ENCODE measurements at places on chromosomes 2 and 18.

- DNase-seq, result no peak
Measured at GRCh38 chr2:215618145-215618544, 182.3 kb upstream of the FN1 start.

GRCh38 chr18:62953663-62954062 is 238.3 kb downstream of the PHLPP1 start:
- no peak for DNase-seq

DNA sequence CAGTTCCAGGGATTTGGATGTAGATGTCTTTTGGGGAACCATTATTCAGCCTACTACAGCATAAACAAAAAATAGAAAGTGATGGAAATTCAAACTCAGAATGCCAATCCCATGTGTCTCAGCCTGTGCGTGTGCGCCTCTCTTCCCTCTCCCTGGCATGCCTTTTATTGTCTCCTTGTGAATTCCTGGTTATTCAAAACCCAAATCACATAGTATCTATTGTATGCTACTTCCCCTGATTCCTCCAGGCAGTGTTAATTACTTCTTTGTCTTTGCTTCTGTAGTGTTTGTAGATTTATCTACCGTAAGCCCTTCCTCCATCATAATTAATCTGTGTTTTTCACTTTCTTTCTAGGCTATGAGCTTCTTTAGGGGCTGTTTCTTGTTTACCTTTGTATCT is 38.9 kb downstream of the RHBDD1 start:
- DNase-seq, result no peak

- DNase-seq, result no peak
Measured at GRCh38 chr2:16466133-16466820, 199.4 kb downstream of the CYRIA start.

DNA sequence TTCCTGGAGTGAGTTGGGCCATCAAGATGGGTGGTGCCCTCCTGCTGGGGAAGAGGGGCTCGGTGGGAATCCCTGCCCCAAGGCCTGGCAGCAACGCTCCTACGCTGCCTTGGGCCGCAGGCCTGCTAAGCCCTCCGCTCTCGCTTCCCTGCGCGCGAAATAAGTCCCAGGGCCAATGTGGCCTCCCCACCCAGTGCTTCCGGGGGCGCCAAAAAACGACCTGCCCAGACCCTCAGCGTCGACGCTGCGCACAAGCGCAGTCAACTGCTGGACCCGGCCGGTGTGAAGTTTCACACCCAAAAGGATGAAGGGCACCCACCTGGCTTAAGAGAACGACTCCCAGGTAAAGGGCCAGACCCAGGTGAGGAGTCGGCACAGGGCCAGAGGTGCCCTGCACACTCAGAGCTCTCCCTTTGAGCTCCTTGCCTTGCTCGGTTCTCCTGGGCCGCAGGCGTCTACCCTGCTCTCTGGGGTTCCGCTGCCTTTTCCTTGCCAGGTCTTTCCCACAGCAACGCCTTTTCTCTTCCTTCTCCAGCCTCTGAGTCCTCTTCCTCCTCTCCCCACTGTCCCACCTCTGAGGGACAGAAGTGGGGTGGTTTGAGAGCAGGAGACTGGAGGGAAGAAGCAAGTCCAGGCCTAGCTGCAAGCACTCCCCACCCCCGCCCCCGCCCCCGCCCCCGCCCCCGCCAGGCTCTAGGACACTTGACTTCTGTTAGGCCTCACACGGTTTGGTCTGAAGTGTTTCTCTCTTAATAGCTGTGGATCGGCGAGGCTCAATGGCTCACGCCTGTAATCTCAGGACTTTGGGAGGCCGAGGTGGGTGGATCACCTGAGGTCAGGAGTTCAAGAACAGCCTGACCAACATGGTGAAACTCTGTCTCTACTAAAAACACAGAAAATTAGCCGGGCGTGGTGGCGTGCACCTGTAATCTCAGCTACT is at the start of gene DNAJC5G:
Gene DNAJC5G, plus strand, starts transcription at position 223 of the 940 bp plus-strand sequence. CDS start 1,296 bp downstream, outside the sequence.
- DNase-seq, result no peak

- DNase-seq, result no peak
Measured at GRCh38 chr2:41647468-41648050, 400.3 kb upstream of the PKDCC start.

- DNase-seq, result no peak
Measured at GRCh38 chr18:78801011-78801410, 178.6 kb upstream of the SALL3 start.

GRCh38 chr2:145221516-145221915 is 701.6 kb upstream of the ZEB2 start:
- DNase-seq, result no peak

DNA sequence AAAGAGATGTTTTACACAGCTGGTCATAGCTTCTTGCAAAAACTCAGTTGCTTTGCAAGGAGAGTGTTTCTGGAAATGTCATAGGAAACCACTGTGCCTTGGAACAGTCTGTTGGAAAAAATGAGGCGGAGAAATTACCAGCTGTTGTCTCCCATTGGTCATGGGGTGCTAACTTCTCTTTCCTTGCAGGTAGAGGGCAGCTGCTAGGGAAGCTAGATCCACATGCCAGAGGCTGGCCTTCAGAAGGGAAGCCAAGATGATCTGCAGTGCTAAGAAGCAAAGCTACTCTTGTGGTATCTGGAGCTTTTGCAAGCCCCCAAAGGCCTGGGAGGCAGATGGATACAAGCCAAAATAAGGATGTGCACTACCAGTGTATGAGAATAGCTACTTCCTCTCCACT is 34.8 kb upstream of the LAMA1 start:
- no peak for DNase-seq

DNA sequence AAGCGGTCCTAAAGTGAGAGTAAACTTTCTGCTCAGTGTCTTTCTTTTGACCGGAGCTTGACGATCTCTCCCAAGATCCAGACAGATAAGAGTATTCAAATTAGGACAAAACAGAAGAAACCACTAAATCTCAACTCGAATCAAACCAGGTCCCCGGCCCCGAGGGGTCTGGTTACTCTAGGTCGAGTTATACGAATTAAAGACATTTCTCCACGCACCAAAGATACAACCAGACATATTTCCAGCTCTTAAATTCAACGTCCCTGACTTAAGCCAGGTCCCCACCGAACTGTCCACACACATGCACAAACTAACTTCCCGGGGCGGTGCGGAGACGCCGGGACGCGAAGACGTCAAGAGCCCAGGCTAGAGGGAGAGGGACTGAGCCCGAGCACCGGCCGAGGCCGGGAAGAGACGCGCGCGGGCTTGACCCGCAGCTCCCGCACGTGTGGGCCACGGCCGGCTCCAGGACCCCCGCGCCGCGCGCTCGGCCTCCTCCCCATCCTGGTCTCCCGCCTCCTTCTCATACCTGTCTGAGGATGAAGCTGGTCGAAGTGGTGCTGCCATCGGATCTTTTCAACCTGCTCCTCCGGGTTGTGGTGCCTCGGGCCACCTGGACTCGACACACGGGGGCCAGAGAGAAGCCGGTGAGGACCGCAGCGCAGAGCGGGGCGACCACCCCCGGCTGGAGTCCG is 896 bp downstream of the CACNB4 start:
- no peak for DNase-seq

- DNase-seq, result no peak
Measured at GRCh38 chr2:181304011-181304844, 153.0 kb upstream of the ITGA4 start.

DNA sequence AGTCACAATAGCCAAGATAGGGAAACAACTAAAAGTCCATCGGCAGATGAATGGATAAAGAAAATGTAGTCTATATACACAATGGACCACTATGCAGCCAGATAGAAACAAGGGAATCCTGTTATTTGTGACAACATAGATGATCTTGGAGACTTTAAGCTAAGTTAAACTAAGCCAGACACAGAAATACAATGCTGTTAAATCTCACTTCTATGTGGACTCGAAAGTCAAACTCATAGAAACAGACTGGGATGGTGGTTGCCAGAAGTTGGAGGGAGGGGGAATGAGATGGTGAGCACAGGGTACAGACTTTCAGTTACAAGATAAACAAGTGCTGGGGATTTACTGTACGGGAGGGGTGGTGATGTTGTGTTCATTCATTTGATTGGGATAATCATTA is 5.4 kb upstream of the CNDP1 start:
- no peak for DNase-seq

GRCh38 chr2:33084433-33084832 is 137.7 kb downstream of the LTBP1 start:
- no peak for DNase-seq

GRCh38 chr2:196925768-196926561 is 542 bp downstream of the PGAP1 start:
- DNase-seq, result peak; percentile 35

GRCh38 chr2:60861736-60862135 is 19.6 kb upstream of the REL start:
- DNase-seq, result no peak

GRCh38 chr2:160910681-160911080 is 249.5 kb upstream of the TANK start:
- no peak for DNase-seq

DNA sequence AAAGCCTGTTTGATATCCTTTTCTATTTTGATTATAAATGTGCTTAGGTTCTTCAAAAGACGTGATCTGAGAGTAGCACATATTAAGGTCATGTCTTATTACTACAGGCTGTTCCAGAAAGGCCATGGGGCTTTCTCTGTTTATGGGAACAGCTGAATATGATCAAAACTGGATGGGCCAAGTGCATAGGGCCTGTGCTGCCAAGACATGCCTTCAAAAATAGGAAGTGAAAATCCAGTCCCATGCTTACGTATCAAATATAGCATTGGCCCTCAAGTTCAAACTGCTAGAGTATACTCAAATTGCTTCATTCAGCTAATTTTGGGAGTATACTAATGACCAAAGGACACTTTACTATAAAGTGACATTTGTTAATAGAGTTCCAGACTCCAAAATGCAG is 24.1 kb downstream of the SLC25A52 start:
- no peak for DNase-seq

DNA sequence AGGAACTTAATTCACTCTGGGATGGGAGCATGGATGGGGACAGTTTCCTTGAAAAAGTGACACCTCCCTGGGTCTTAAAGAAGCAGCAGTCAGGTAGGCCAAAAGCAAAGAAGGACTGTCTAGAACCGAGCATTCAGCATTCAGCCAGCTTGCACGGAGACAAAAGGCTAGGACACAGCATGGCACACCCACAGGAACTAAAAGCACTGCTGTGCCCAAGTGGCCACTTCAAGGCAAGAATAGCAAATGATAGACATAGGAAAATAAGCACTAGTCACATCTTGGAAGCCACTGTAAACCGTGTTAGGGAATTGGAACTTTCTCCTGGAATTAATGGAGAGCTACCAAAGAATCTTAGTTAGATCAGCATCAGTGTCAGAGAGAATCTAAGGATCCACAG is 47.0 kb downstream of the LRP2 start:
- DNase-seq, result no peak

GRCh38 chr2:222318712-222319585 is 20.2 kb upstream of the PAX3 start:
- DNase-seq, result peak; percentile 47

DNA sequence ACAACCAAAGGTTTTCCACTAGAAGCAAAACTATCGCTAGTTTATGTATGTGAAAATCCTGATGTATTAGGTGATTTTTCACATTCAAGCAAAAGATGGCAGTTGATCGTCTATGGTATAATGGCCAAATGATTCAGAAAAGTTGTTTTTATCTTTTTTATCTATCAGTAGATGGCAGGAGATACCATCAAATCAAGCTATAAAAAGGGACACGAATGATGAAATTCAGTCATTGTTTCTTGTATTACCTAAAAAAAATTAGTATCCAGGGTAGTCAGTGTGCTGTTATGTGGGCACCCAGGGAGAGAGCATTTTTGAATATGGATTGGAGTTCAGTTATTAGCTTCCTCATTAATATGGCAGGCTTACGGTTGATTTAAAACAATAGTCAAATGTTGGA is 22.9 kb upstream of the CAVIN2 start:
- no peak for DNase-seq

- no peak for DNase-seq
Measured at GRCh38 chr18:11909591-11910026, 1.5 kb upstream of the MPPE1 start.

DNA sequence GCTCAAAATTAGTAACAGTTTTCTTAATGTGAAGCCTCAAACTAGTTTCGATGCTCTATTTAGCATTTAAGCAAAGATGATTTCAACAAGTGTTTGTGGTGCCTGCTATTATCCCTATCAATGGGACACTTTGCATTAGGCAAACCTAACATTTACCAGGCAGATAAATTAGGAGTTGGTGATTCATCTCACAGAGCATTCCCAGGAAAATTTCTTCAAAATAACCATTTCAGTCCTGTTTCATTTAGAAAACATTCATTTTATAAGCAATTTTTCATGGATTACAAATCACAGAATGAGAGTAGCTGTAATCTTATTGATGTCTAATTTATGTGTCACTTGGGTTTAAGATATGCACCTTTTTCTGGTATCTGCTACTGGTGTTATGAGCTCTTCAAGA is 62.7 kb downstream of the CLHC1 start:
- DNase-seq, result no peak

GRCh38 chr2:232898592-232899543 is 28.8 kb downstream of the SNORC start:
- DNase-seq, result peak; percentile 57

DNA sequence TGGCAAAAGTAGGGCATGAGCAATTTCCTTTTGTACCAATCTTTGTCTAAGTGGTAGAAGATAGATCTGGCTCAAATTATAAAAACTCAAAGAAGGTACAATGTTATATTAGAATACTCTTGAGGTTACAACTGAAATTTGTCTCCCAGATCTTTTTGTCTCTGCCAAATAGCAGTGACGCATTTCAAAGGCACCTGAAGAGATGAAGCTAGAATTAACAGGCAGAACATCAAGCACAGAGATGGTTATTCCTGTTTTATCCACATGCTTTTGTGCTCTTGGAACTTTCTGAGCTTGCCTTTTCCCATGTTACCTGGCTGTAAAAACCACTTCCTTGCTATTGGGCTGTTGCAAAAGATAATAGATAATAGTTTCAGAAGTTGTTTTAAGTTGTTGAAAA is 74.3 kb downstream of the GREB1L start:
- DNase-seq, result no peak

DNA sequence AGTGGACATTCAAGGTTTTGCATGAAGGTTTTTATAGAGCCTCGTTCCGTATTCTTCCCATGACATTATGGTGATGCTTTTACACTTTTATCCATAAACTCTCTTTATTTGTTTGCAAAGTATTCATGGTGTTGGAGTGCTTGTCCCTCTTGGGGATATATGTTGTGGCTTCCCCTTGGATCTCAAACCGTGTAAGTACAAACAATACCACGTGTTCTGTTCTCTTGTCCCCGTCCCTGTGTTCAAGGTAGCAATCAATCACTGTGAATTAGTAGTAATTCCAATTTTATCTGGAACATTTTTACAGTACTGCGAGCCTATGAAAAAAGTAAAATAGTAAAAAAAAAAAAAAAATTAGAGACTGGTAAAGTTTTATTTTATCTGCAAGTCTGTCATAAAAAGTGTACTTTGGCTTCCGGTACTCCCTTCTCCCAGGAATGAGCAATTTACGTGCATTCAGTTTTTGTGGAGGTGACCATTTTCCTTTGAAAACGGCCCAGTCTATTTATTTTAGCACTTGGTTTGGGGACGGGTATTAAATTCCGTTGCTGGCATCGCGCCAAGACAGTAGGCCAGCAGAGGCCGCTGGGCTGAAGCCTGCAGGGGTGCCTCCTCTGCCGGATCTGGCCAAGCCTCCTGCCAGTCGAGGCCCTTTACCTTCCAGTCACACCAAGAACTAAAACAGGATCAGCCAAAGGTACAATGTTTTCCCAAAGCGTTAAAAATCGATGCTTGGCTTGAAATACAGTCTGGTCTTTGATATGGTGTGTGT is 175.7 kb downstream of the SOCS6 start:
- peak; percentile 88 for DNase-seq

GRCh38 chr2:144660518-144661316 is 140.8 kb upstream of the ZEB2 start:
- no peak for DNase-seq

GRCh38 chr2:119249855-119250717 is 26.5 kb downstream of the STEAP3 start:
- no peak for DNase-seq

All from adrenal gland (tissue), 19 donors.